ENCODE measurements at places on chromosomes 1 and 21.

GRCh38 chr1:235513495-235514366 is 9.5 kb upstream of the B3GALNT2 start:
- peak; percentile 47 for DNase-seq

DNA sequence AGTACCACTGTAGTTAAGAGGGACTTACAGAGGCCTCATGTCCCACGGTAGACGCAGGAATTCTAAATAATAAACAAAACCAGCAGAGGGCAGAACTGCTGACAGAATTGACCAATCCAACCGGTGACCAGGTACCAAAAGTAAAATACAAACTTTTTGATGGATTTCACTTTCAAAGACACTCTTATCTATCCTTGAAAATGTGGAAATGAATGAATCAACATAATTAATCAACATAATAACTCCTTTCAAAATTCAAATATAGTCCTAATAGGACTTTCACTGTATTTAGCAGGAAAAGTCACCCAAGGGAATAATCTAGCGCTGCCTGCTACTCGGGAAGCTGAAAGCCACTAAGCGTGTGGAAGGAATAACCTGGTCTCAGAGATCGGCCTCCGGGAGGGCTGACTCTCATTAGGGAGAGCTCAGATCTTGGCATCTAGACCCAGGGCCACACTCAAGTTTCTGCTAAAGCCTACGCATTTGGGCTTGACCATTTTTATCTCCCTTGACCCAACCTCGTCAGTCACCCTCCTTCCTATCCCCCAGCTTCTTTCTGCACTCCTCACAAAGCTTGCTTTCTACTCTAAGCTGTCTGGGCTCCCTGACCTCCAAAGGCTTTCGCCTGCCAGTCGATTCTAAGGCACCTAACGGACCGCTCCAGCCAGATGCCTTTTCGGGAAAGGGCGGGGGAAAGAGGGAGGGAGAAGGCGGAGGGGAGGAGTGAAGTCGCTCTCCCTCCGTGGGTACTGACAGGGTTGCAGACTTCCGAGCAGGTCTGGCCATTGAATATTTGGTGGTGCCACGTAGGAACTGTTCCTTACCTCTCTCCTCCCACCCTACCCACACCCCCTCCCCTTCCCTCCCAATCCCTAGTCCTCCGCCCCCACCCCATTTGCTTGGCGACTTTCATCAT is 1.6 kb downstream of the COL11A1 start:
- no peak for DNase-seq

DNA sequence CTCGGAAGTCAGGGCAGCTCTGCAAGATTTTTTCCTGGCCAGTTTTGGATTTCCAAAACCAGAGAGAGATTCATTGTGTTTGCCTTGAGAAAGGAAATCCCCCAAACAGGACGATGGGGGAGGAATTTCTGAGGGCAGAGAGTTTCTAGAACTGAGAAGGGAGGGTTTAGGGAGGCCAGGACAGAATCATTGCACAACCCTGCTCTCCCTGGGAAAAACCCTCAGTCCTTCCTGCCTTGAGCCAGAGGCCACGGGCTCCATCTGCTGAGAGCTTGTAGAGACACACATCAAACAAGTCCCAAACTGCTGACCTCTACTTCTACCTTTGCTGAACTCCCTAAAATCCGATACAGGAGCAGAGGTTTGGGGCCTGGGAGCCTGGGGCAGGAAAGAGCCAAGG is 99.7 kb downstream of the NMNAT2 start:
- DNase-seq, result no peak

DNA sequence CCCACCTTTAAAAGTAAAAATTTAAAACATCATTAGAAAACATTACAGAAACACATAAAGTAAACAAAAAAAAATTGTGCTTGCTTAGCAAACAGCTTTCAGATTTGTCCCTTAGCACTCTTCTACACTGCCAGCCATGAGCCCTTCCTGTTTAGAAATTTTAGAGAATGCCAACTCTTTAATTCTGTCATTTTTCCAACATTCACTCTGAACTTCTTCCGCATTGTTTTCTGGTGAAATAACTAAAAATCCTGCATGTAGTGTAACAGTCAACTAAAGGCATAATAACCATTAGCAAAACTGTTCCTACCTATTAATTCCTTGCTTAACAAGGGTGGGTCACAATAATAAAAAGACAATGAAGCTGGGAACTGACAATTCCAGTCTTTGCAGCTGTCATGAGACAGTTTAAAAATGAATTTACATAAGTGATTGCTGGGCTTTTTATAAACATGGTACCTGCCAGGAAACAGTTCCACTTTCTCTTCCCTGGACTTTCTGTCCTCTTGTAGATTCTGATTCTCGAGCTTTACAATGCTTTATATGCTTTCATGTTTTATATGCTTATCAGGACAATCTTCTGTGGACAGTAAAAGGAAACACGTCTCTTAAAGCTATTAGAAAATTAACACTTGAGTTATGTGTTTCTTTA is 19.0 kb downstream of the GNG12 start:
- DNase-seq, result no peak

DNA sequence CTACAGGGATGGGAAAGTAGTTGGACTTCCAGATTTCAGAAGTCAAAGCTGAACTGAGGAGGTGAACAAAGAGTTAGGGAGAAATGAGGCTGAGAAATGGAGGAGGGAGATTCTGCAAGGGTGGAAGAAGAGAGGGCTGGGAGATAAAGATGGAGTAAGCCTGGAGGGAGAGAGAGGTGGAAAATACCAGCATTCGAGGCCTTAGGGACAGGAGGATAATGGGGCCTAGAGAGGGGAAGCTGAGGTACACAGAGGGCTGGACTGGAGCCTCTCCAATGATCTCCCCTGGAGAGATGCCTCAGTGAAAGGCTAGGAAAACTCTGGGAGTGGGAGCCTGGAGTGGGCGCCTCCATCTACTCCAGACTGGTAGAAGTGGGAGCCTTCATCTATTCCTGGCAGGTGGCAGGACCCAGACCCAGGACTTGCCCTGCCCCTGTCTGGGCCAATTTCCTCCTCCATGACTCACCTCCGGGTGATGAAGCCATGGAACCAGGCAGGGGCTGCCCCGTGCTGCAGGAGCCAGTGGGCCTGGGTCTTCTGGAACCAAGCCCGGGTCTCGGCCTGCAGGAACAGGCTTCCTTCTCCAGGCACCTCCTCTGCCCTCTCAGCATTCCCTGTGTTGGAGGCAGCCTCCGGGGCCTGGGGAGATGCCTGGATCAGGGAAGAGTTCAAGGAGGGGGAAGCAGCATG is 1.9 kb downstream of the SH2D2A start:
- DNase-seq, result no peak

- DNase-seq, result peak; percentile 21
These were observed 37.6 kb downstream of the PIK3CD start for GRCh38 chr1:9689011-9689706.

- DNase-seq, result no peak
These were observed 25.4 kb downstream of the SLC30A10 start for GRCh38 chr1:219902951-219903350.

DNA sequence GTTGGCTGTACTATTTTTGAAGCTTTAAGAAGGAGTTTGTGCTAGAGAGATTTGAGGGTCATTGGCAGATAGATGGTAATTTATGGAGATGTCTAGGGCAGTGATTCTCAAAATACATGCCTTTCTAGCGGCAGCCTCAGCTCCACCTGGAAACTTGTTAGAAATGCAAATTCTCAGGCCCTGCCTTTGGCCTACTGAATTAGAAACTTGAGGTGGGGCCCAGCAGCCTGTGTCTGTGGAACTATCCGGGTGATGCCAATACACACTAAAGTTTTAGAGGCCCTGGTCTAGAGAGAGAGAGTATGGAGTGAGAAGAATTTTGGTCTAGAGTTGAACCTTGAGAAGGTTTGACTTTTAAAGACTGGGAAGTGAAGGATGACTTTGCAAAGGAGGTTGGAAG is 82.5 kb downstream of the CDC14A start:
- DNase-seq, result no peak

DNA sequence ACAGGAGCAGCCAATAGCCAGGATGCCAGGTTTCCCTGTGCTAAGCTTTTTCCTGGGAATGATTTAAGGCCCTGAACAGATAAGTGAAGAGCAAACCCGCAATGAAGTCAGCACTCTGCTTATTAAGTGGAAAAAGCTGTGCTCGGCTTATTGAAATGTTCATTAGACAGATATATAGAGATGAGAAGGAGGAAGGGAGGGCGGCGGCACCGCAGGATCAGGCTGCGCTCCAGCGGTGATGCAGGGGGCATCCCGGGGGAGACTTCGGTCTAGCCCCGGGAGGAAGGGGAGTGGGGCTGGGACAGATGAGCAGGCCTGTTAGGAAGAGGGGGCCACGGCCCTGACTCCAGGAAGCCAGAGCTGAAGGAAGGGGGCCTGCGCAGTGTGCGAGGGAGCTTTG is 115.0 kb downstream of the TMEM53 start:
- DNase-seq, result no peak

GRCh38 chr1:71294178-71294577 is 213.3 kb upstream of the ZRANB2 start:
- peak; percentile 8 for DNase-seq

DNA sequence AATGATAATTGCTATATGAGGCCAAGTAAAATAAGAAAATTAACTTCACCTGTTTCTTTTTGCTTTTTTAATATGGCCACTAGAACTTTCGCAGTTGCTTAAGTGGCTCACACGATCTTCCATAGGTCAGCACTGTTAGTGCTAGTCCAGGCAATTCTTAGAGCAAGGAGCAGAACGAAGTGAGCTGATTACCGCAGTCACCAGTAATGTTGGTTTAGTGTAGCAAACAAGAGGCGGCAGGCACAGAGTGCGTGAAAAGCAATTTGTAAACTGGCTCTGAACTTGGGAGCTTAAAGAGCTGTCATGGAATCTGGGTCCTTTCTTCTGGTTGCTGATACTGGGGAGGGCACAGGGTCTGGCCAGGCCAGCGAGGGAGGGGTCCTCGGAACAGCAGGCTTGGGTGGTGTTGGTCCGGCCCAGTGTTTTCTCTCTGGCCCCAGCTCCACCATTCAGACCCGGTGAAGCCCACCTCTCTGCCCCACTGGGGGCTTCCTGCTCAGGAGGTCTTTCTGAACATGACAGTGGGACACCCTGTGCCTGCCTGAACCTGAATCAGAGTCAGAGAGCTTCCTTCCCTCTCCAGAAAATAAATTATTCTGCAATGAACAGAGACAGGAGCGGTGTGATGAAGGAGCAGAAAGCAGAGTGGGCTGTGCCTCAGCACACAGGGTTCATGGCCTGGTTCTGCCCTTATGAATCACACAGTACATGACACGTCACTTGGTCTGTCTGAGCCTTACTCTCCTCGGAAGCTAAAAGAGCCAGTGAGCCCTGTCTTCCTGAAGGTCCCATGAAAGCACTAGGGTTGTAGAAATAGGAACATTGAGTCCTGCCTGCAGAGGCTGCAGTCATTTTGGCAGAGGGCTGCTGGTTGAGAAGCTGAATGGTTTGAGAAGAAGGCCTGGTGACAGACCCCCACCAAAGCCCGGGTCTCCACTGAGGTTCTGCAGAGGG is 11.9 kb downstream of the ETS2 start:
- DNase-seq, result no peak

GRCh38 chr1:110875216-110875731 is 2.3 kb downstream of the CD53 start:
- DNase-seq, result no peak

- no peak for DNase-seq
These were observed 19.4 kb upstream of the LAMTOR5 start for GRCh38 chr1:110426854-110427253.

DNA sequence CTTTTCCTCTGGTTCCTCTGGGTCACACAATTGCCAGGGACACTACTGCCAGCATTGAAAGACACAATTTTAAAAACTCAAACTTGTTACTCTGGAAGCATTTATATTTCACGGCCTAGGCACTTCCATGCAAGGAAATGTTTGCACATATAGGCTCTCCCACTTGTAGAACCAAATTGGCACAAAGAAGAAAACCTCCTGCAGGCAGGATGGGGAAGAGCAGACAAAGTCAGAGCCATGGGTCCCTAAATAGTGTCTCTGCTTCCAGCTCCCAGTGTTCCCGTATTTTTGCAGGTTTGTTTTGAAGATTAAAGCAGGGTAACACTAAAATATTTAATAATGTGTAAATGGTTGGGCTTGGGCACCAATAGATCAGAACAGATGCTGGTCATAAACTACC is 19.0 kb upstream of the ADGRL2 start:
- DNase-seq, result no peak

GRCh38 chr21:43867332-43867703 is 2.3 kb downstream of the AGPAT3 start:
- no peak for DNase-seq

DNA sequence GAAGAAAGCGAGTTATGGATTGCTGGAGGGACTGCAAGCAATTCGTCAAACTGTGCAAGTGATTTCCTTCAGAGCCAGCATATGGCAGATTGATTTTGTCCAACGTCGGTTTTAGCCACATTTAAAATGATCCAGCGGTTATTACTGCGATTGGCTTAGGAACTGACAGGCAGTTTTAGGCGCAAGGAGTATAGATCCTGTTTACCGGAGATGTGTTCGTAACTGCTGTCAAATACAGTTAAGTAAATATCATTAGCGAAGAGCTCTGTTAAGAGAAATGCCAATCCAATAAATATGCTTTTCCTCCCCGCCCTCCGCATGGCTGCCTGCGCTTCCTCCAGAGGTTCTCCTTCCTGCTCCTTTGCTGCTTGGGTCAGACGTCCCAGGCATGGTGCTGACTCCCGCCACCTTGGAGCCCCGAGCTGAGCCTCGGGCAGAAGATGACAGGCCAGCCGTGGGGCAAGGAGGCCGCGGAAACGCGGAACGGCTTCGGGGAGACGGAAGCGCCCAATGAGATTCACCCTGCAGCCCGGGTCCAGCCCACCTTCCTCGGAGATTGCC is 9.4 kb upstream of the BARHL2 start:
- no peak for DNase-seq

GRCh38 chr1:36522021-36522420 is 39.3 kb upstream of the CSF3R start:
- no peak for DNase-seq

Measured in putamen (tissue), 1 donor.